ENCODE measurements at places on chromosomes 3 and 15.

- no peaks in the 10 kb centered on the region for H3K4me1 ChIP-seq
- DNase-seq, result no peak
- H3K36me3 ChIP-seq, result no peaks in the 10 kb centered on the region
Measured at GRCh38 chr15:79967298-79968182, 3.5 kb downstream of the BCL2A1 start.

- H3K4me1 ChIP-seq, result no peaks in the 10 kb centered on the region
- H3K27ac ChIP-seq, result no peak overlapping the region
- no peaks in the 10 kb centered on the region for H3K36me3 ChIP-seq
- DNase-seq, result no peak
Measured at GRCh38 chr3:189849262-189849661, 218.1 kb downstream of the TP63 start.

- H3K4me3 ChIP-seq, result peak overlapping the region; percentile 29
- peaks cover 60% of the 10 kb centered on the region for H3K4me1 ChIP-seq
- no peaks in the 10 kb centered on the region for H3K27me3 ChIP-seq
Measured at GRCh38 chr15:40768521-40769273, 1.1 kb upstream of the C15orf62 start.

DNA sequence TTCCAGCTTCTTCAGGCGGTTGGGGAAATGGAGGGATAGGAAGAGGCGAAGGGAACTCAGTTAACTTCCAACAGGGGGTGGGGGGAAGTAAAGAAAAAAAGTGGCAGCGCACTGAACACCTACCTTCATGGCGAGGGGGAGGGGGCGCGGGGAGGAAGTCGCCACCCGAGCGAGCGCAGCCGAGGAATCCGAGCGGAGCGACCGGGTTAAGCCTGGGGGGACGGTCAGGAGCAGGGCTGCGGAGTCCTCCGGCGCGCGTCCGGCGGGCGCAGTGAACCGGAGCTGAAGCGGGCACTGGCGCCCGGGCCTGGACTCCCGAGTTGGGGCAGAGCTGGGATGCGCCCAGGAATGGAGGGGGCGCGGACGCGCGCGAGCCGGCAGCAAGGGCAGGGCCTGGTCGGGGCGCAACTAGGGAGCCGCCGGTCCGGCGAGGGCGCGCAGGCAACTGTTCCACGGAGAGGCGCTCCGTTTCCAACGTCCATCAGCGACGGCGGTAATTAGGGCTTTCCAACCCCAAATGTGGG lies at the start of gene WNT5A:
Gene WNT5A (minus strand): TSS at position 450 of the 524 bp plus-strand sequence. CDS start 321 bp downstream, at position 129.
- peak; percentile 41 for DNase-seq
- H3K27me3 ChIP-seq, result peaks cover 85% of the 10 kb centered on the region
- H3K4me3 ChIP-seq, result peak within 1 kb of the TSS; percentile 67
- peak within 1 kb of the TSS; percentile 63 for H3K27ac ChIP-seq
- peaks cover 40% of the 10 kb centered on the region for H3K4me1 ChIP-seq
- no peaks in the 10 kb centered on the region for H3K36me3 ChIP-seq

GRCh38 chr3:172210355-172210754 lies 171.0 kb downstream of the FNDC3B start:
- H3K27ac ChIP-seq, result no peak overlapping the region
- H3K36me3 ChIP-seq, result peaks cover 7% of the 10 kb centered on the region
- H3K27me3 ChIP-seq, result no peaks in the 10 kb centered on the region
- no peak for DNase-seq

DNA sequence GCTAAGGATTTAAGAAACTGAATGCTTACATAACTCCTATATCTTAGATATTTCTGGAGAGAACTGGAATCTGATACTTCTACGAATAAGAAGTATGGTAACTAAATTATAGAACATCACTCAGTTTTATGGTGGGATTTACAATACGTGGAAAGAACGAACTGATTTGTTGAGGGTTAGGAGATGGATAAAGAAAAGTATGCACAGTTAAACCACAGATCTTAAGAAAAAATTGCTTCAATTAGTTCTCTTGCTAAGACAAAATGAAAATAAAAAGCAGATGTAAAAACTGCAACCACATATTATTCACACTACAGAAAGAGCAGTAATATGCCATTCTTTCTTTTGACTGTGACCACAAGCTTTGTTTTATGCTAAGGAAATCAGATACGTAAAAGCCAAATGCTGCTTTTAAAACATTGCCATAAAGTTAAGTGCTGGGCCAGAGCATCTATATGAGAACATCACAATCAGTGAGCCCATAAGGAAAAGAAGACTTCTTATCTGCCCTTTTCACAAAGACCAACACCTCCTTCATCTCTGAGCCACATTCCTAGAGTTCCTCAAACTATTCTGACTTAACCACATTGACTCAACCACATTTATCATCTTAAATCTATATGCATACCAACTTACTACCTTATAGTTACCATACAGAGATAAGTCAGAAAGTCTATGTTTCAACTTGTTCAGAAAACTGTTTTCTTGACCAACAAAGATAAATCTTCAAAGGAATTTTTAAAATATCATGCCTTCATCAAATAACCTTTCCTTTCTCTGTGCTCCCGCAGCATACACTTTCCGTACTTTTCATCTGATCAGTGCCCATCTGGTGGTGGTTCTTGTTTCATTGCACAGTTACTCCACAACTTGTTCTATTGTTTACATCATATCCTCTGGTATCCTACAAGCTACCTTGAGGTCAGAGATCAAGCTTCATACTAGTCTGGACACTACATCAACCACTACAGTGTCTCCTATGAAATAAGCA lies 61.7 kb downstream of the FSIP1 start:
- DNase-seq, result no peak
- no peaks in the 10 kb centered on the region for H3K27me3 ChIP-seq
- H3K4me1 ChIP-seq, result no peaks in the 10 kb centered on the region
- H3K36me3 ChIP-seq, result no peaks in the 10 kb centered on the region

DNA sequence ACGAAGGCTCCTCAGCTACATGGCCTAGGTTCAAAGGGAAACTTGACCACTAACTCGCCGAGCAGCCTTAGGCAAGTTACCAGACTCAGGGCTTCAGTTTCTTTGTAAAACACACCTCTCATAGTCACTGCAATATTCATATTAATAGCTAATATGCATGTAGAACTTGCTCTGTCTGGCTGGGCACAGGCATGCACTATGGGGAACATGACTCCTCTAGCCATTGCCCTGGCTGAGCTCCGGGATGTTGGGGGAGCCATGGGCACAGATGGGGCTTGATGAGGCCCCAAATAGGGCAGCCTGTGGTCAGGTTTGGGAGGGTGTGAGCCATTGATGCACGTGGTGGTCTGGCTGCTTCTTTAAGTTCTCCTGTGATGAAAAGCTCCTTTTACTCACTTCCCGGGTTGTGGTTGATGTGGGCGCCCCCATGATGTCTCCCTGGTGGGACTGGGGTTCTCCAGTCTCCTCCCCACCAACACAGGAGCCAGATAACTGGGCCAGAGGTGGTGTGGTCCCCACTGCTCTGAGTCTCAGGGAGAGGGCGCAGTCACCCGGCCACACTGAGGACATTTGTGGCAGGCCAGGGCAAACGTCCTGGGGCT lies 29.4 kb upstream of the DUSP7 start:
- peaks cover 46% of the 10 kb centered on the region for H3K4me1 ChIP-seq
- H3K27me3 ChIP-seq, result no peaks in the 10 kb centered on the region
- H3K4me3 ChIP-seq, result no peak overlapping the region
- no peak for DNase-seq
- H3K27ac ChIP-seq, result no peak overlapping the region

DNA sequence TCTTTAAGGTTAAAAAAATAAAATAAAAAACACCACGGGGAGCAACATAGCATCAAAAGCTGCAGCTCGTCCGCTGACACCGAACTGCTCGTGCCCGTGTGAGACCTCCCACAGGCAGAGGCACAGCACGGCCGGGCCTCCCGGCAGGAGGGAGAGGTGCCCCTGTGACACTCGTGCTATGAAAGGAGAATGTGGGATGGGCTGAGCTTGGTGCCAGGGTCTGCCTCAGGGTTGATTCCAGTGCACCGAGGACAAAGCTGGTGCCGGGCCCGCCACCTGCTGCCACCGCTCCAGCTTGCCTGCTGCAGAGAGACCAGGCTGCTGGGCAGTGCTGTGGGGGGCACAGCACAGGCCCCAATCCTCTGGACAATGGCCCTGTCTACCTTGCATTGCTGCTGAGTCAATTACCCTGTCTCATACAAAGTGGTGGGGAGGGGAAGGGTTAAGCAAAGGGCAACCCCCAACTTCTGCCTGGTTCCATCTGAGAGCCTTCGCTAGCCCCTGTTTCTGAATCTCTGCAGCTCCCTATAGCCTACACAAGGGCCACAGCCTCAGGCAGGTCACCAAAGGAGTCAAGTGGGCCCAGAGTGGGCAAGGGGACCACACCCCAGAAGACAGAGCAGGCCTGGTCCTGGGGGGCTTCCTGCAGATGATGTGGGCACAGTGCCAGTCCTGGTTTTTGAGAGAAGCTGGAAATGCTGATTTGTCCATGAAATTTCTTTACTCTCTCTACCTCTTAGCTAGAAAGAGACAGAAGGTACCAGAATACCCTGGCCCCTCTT lies 74.0 kb upstream of the SNRPA1 start:
- DNase-seq, result no peak
- peaks cover 4% of the 10 kb centered on the region for H3K36me3 ChIP-seq
- H3K27me3 ChIP-seq, result no peaks in the 10 kb centered on the region
- no peak overlapping the region for H3K27ac ChIP-seq
- no peak overlapping the region for H3K4me3 ChIP-seq

DNA sequence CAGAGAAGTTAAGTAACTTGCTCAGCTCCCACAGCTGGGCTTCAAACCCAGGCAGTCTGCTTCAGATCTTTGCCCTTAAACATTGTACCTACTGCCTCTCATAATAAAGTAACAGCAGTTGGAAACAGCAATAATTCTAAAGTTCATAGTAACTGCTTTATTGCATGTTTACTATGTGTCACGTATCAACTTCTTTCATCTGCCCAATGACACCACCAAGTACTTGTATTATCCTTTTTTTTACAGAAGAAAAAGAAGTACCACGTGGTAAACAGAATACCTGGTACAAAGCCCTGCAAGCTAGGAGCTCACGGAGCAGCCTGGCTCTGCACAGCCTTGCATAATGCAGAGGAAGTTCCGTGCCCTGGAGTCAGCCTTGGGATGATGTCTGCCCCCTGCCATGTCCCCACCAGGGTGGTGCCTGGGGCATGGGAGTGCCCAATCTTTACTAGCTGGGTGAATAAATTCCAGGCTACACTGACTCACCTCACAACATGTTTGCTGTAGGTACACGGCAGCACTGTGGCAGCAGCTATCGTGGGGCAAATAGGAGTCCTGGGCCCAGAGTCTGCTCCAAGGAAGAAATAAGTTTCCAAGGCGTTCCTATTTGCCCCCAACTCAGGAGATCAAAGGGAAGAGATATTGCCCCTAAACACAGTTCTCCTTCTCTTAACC lies 77.2 kb downstream of the LDHAL6B start:
- no peaks in the 10 kb centered on the region for H3K27me3 ChIP-seq
- no peak overlapping the region for H3K4me3 ChIP-seq
- peaks cover 47% of the 10 kb centered on the region for H3K4me1 ChIP-seq
- DNase-seq, result peak; percentile 84
- H3K36me3 ChIP-seq, result no peaks in the 10 kb centered on the region

DNA sequence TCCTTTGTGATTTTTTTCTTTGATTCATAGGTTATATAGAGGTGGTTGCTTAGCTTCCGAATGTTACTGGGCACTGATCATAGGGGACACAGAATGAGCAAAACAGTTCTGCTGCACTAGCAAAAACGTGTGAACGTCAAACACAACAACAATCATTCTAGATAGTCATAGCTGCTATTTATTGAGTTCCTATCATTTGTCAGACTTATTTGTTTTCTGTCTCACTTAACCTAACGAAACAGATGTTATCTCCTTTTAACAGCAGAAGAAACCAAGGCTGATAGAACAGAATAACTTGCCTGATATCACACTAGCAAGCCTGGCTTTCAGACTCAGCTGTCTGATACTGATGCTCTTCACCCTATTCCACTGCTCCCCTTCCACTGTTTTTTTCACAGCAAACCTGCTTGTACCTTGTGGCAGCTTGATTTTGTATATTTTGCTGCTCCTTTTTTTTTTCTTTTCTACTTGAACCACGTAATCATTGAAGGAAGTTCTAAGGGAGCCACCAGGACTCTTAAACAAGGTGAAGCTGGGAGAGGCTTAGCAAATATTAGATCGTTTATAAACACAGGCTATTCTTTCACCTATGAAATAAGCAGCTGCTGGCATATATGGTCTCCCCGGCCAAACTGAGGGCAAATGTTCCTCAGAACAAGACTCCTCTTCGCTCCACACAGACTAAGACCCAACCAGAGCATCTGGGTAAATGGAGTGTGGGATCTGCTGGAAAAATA lies 78.8 kb downstream of the MCF2L2 start:
- H3K4me1 ChIP-seq, result no peaks in the 10 kb centered on the region
- no peak overlapping the region for H3K27ac ChIP-seq
- peak; percentile 30 for DNase-seq
- no peak overlapping the region for H3K4me3 ChIP-seq
- H3K27me3 ChIP-seq, result no peaks in the 10 kb centered on the region

GRCh38 chr3:57583544-57583943 lies 13.6 kb downstream of the ARF4 start:
- H3K27ac ChIP-seq, result no peak overlapping the region
- peaks cover 27% of the 10 kb centered on the region for H3K36me3 ChIP-seq
- H3K27me3 ChIP-seq, result no peaks in the 10 kb centered on the region
- no peak overlapping the region for H3K4me3 ChIP-seq
- H3K4me1 ChIP-seq, result peaks cover 13% of the 10 kb centered on the region

- no peak for DNase-seq
- no peak overlapping the region for H3K4me3 ChIP-seq
- H3K27ac ChIP-seq, result no peak overlapping the region
- H3K4me1 ChIP-seq, result peaks cover 12% of the 10 kb centered on the region
Measured at GRCh38 chr15:58434334-58434875, 2.6 kb downstream of the LIPC start.

GRCh38 chr3:170203457-170203856 lies 18.8 kb upstream of the PRKCI start:
- no peak overlapping the region for H3K27ac ChIP-seq
- H3K4me3 ChIP-seq, result no peak overlapping the region
- DNase-seq, result no peak
- peaks cover 10% of the 10 kb centered on the region for H3K4me1 ChIP-seq
- H3K27me3 ChIP-seq, result no peaks in the 10 kb centered on the region

- H3K27ac ChIP-seq, result no peak overlapping the region
- DNase-seq, result no peak
- H3K27me3 ChIP-seq, result no peaks in the 10 kb centered on the region
- H3K36me3 ChIP-seq, result no peaks in the 10 kb centered on the region
Measured at GRCh38 chr3:117763561-117763960, 1054.0 kb downstream of the TUSC7 start.

DNA sequence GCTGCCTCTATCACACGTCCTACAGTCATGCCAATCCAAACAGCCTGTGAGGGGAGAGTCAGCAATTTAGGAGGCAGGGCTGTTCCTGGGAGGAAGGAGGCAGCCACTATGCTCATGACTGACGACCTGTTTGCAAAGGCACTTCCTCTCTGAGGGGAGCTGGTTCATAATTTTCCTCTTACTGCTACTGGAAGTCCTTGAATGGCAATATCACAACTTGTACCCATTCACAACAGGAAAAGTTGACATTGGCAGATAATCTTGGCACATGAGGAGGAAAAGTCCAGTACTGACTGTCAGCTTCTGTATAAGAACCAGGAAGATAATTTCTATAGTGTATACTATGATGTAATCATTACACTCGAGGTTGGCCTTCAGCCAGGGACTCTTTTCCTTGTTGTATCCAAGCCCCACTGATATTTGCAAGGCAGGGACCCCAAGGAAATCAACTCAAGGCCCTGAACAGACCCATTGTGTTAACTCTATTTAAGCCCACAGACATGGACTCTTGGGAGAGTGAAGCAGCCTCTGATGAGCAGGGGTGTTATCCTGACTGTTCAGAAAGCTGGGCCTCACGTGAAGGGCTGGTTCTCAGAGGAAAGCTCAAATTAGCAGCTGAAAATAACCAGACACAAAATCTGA lies 267.3 kb upstream of the ADAMTS9 start:
- H3K36me3 ChIP-seq, result no peaks in the 10 kb centered on the region
- no peak overlapping the region for H3K27ac ChIP-seq
- H3K27me3 ChIP-seq, result no peaks in the 10 kb centered on the region
- DNase-seq, result peak; percentile 35
- no peak overlapping the region for H3K4me3 ChIP-seq
- H3K4me1 ChIP-seq, result no peaks in the 10 kb centered on the region

All from large intestine (tissue), 12 donors.